ENCODE measurements at places on chromosomes 1 and 21. TPM values are rescaled to one million over a fixed set of nuclear protein-coding genes. Genes with fewer than 3 reads are reported as not detected.

Gene C4BPB
- not detected for total RNA-seq

Gene CFHR2
- total RNA-seq, result not detected

Gene UBL4B
- not detected for total RNA-seq

Gene FNBP1L
- 96.8 TPM for total RNA-seq

Gene PMVK
- total RNA-seq, result 16.4 TPM

Gene FABP3
- total RNA-seq, result 3.3 TPM

Gene CD1B
- total RNA-seq, result not detected

Gene GJC2
- 2.3 TPM for total RNA-seq

Gene NPPB
- 146 TPM for total RNA-seq

Gene MNDA
- total RNA-seq, result not detected

Gene OR2L13
- not detected for total RNA-seq

Gene AKR7A3
- total RNA-seq, result 1.6 TPM

Gene RPTN
- total RNA-seq, result not detected

Gene TBX19
- total RNA-seq, result 2.2 TPM

Gene KIFAP3
- 8.2 TPM for total RNA-seq

Gene IFNLR1
- total RNA-seq, result 12.6 TPM

Gene TTC13
- 12.4 TPM for total RNA-seq

Gene PRMT6
- 26.0 TPM for total RNA-seq

Gene CACNA1S
- 0.09 TPM for total RNA-seq

Gene IQCC
- 6.3 TPM for total RNA-seq

Gene SPRR4
- not detected for total RNA-seq

Gene SLC2A5
- not detected for total RNA-seq

Gene DEPDC1
- 26.8 TPM for total RNA-seq

Gene MEGF6
- total RNA-seq, result 78.1 TPM

All from endodermal cell (in vitro differentiated cells).